ENCODE measurements at places on chromosomes 7 and 10.

GRCh38 chr7:45230083-45230482 is 72.5 kb downstream of the RAMP3 start:
- no peak for DNase-seq

DNA sequence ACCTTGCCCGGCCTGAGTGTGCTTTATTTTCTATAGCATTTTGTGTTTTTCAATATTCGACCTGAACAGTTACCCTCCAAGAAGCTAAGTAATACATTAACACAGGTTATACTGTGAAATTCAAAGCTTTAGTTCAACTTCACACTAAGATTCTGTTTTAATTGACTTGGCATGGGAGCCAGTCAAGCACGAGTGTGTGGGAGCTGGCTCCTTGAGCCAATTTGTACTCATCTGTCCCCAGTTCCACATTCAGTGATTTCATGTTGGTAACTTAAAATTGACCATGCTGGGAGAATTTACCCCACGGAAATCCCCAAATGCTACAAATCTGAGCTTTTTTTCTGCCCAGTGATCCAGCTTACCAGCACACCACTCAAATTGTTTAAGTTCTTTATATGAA is 20.3 kb downstream of the TSPAN12 start:
- no peak for DNase-seq

GRCh38 chr7:68893411-68893810 is 704.9 kb upstream of the AUTS2 start:
- no peak for DNase-seq

GRCh38 chr7:1993031-1993695 is 239.6 kb downstream of the MAD1L1 start:
- DNase-seq = no peak

DNA sequence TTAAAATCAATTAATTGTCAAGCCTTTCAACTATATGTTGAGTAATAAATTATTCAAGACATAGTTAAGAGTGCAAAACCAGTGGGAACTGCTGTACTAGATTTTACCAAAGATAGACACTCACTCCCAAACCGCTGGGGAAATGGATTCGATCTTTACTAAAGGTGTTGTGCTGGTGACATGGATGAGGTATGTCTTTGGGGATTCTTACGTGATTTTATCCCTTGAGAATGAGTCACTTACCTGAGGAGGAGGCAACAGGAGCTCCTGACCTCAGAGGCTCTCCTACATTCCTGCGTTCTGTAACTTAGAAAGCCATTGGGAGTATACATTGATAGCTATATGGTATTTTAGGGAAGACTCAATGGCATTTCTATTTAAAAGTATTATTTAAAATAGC is 165.5 kb downstream of the PKD1L1 start:
- no peak for DNase-seq

DNA sequence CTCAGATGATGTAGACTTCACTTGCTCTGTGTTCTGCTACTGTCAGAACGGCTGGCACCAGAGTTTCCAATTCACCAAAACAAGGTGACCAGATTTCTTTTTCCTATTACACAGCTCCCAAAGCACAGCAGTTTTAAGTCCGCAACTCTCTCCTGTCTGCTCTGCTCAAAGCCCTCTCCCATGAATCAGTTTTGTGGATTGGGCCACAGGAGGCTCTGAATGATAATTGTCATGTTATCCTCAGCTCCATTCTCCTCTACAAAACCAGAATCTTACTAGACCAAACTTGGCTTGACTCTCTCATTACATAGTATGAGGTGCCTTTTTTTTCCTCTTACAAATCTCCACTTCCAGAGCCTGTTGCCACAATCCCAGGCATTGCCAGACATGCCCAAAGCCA is 223.5 kb downstream of the SNX13 start:
- DNase-seq = no peak

- DNase-seq = no peak
Measured at GRCh38 chr7:47887016-47887640, 61.1 kb downstream of the PKD1L1 start.

DNA sequence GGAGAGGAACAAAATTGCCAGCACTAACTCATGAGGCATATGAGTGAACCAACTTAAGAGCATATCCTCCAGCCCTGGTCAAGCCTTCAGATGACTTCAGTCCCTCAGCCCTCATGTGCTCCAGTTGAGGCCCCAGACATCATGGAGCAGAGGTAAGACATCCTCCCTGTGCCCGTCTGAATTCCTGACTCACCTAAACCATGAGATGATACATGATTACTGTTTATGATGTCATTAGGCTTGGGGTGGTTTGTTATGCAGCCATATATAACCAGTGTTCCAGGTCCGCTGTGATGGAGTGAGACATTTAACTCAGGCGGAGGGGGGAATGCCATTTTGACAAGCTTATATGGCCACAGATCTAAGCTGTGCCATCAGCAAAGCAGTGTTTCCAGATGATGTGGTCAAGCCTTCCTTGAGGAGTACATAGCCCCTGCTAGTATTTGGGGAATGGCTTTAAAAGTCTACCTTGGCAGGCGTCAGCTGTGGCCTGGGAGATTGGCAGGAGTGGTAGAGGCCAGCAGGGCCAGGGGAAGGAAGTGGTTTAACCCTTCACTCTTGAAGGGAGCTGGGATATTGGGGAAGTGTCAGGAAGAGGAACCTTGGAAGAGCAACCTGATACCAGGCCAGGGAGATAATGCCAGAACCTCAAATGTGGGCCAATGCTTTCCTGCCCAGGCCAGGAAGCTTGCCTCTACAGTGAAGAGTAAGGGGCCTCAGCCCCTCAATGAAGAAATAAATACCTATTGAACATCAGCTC is 343.0 kb upstream of the PODXL start:
- DNase-seq = no peak

GRCh38 chr7:97470726-97471125 is 261.2 kb upstream of the TAC1 start:
- DNase-seq = no peak

DNA sequence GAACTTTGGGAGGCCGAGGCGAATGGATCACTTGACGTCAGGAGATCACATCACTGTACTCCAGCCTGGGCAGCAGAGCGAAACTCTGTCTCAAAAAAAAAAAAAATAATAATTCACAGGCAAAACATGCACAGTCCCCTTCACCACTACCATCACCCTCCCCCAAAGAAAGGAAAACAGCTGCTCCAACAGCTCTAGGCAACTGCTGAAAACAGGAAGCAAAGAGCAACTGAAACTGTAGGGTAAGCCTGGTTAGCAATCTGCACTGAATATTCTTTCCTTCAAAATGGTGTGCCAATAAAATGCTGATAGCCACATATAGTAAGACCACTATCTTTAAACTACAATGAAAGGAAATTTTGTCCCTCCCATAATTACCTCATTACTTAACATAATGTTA is 11.8 kb downstream of the NT5C2 start:
- no peak for DNase-seq

- DNase-seq = no peak
Measured at GRCh38 chr10:110423650-110424049, 74.1 kb upstream of the DUSP5 start.

- no peak for DNase-seq
Measured at GRCh38 chr10:297567-297966, 162.3 kb downstream of the ZMYND11 start.

DNA sequence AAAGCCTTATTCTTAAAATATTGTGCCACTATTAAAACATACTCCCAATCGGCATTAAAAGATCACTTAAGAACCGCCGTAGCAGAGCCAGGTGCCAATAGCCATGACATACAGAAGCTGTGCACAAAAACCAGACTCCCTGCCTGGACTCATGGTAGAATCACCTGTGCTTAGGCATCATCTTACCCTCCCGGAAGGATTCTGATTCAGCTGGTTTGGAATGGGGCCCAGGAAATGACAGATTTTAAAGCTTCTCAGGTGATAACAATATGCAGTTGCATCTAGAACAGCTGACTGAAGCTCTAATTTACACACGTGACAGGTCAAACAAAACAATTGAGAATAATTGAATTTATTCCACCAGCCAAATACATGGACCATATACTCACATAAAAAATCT is 10.7 kb downstream of the A1CF start:
- DNase-seq = no peak

DNA sequence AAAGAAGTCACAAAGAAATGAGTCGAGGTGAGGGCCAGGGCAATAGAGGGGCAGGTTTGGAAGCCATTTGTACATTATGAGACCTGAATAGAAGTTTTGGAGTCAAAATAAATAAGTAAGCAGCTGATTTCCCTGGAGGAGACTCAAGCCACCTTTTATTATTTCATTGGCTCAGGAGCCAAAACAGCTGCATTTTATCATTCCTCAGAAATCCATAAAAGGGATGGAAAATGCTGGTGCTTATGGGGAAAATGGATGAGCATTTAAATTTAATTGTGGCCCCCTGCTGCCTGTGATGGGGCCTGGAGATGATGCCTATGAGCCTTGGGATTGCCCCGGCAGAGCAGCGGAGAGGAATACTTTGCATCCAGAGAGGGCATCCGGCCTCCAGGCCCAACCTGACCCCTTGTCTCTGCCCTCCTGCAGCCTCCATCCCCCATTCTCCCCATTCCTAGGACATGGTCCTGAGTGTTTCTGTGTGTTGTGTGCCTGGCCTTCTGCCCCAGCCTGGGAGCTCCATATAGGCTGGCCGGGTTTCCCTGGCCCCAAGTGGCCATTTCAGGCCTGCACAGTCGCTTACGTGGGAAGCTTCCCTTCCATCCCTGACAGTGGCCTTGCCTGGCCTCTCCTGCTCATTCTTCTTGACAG is 296.8 kb upstream of the ZMIZ1 start:
- no peak for DNase-seq

- DNase-seq = no peak
Measured at GRCh38 chr10:96357038-96357620, 1.7 kb downstream of the OPALIN start.

DNA sequence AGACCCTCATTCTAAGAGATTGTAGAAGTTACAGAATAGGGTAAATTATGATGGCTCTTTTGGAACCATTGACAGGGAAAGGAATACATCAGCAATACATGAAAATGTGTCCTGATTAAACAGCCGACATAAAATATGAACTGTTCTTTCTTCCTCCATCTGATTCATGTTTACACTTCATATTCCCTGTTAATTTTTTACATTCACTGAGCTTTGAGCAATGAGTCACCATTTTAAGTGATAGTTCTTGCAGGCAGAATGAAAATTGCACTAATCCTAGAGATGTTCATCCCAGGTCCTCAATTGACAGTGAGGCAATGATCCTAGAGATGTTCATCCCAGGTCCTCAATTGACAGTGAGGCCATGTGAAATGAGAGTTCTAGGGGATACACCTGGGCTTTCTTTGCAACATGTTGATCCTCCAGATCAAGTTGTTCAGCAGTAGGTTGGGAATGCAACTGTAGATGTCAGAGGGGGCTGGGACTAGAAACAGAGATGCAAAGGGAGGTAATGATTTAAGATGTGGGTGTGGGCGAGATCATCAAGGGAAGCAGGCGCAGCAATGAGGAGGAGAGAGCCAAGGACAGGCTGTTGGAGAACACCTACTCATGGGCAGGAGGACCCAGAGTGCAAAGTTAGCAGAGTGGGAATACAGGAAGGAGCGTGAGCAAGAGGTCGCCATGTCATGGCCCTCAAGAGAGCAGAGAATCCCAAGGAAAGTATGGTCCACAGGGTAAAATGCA is 138.7 kb downstream of the ZNF365 start:
- DNase-seq = no peak

DNA sequence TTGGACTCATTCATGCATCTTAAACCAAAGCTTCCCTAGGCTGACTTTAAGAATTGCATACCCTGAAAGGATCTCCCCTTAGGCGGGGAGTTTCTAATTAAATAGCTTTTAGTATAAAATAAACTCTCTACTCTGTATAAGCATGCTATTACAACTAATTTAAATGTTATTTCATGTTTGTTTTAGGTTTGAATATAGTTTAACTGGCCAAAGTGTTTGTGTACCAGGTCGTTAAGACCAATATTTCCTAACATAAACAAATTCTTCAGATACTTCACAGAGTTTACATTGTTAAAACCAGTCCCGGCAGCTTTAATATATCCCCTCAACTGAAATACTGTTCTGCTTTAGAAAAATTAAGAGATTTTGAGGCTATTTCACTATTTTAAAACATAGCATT is 2.3 kb downstream of the GLI3 start:
- no peak for DNase-seq

DNA sequence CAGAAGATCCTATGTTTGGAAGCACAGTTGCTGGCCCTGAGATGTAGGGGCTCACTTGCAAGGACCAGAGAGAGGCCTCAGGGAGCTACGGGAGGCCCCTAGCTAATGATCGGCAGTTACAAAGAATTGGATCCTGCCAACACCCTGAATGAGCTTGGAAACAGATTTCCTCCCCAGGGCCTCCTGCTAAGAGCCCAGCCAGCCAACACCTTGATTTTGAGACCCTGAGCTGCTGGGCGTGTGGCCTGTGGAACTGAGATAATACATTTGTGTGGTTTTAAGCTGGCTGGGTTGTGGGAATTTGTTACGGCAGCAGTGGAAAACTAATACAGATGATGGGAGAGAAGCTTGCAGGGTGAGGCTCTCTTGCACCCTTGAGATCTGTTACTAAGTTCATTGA is 3.9 kb downstream of the DOCK1 start:
- no peak for DNase-seq

- DNase-seq = no peak
Measured at GRCh38 chr7:129843365-129843898, 109.3 kb downstream of the UBE2H start.

DNA sequence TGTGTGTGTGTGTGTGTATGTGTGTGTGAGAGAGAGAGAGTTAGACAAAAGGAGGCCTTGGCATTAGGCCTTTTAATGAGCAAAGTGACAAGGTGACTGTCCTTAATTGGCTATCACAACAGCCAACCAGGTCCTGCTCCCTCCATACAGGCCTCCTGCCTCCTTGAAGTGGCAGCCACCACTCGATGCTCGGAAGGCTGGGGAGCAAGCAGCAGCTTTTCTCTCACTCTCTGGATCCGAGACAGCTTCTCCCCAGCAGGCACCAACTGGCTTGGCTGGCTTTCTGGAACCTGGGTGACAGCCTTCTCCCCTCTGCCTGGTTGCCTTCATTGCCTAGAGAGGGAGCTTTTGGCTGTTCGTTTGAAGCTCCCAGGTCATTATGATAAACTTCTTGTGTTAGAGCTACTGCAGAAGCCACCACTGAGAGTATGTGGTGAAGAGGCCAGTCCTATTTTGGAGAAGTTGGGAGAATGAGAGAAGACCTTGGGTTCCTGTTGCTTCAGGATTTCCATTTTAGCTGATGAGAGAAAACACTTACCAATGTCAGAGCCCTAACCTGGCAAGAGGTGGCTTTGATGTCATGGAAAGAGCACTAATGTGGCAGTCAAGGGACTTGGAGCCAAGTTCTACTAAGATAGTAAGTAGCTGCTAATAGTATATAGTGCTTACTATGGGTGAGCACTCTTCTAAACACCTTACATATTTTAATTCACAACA is 37.6 kb downstream of the RPS24 start:
- no peak for DNase-seq

DNA sequence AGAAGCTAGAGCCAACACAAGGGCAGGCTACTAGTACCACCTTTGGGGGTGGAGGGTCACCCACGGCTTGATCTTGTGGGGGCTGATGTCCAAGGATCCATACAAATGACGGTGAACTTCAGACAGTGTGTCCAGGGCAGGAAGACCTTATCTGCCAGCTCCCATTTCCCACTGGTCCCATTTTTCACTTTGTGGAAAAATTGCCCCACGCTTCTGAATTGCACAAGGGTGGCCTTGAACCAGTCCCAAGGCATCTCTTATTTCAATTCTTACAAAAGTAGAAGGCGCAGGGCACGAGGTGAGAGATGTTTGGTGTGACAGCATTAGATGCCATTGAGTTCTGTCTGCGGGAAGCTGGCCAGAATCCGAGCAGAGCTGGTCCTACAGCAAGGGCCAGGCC is 252.7 kb upstream of the CELF2 start:
- no peak for DNase-seq

Measured in non-pigmented ciliary epithelial cell (primary cell).